ENCODE measurements at places on chromosomes 12 and 14.

- no peak for DNase-seq
Observed at GRCh38 chr12:2309647-2310046, 256.9 kb downstream of the CACNA1C start.

GRCh38 chr12:48970702-48971334 lies 717 bp downstream of the WNT10B start:
- no peak for DNase-seq

DNA sequence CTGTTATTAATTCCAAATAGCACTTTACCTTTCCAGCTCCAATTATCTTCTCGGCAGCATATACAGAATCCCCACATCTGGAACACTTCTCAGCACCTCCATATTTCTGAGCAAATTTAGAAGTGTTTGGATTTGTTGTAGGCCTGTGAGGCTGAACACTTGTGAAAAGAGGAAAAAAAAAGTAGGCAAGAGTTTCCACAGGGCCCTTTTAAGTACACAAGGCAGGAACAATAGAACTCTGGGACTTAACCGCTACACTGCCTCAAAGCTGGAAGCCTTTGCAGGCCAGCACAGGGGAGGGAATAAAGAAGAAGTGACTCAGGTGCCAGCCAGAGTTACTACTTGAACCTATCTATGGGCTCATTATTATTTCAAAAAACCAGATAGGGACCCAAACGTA lies 18.6 kb downstream of the CSRP2 start:
- no peak for DNase-seq

DNA sequence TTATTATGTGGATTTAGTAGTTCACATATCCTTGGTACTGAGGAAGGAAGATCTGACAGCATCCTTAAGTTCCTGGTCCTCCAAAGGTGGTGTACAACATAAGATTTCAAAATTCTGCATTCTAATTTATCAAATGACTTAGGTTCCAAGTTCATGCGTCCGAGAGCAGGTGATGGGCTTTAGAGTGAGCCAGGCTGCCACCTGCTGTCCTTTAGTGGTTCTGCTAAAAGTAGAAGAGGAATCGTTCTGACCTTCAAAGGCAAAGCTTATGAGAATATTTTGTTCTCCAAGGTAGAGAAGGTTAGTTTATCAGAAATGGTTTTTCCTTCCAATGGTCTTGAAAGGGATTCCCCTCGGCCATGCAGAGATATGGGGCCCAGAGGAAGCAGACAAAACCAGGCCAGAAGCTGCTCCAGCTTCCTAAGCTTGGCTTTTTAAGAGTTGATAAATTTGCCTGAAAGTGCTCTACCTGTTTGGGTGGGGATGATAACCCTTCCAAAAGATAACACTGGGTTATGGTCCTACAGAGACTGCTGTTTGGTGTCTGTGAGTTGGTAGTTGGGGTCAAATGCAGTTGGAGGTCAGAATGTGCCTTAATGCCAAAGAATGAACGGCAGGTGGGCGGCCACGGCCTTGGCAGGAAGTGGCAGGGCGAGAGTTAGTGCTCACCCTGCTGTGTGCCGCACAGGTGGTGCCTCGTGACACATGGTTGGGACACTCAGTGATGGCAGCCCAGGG lies 29.1 kb upstream of the LRTM2 start:
- peak; percentile 80 for DNase-seq

- no peak for DNase-seq
Observed at GRCh38 chr14:99930420-99931274, 134.6 kb upstream of the EVL start.

DNA sequence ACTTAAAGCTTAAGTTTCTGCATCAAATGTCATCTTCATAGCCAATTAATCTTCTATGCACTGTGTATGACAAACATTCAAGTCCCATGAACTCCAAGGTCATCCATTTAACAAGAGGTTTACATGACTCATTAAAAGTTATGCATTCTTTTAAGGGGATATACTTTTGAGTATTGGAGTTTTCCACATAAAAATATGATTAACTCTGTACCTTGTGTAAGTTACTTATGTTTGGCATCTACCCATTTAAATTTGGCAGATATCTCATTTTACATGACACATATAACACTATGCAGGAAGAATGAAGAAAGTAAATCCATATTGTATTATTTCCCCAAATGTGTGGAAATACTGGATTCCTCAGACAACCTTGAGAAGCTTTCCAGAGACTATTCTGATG lies 240.2 kb downstream of the PAX9 start:
- DNase-seq = no peak

GRCh38 chr14:53260286-53260685 lies 107.2 kb upstream of the DDHD1 start:
- peak; percentile 21 for DNase-seq

DNA sequence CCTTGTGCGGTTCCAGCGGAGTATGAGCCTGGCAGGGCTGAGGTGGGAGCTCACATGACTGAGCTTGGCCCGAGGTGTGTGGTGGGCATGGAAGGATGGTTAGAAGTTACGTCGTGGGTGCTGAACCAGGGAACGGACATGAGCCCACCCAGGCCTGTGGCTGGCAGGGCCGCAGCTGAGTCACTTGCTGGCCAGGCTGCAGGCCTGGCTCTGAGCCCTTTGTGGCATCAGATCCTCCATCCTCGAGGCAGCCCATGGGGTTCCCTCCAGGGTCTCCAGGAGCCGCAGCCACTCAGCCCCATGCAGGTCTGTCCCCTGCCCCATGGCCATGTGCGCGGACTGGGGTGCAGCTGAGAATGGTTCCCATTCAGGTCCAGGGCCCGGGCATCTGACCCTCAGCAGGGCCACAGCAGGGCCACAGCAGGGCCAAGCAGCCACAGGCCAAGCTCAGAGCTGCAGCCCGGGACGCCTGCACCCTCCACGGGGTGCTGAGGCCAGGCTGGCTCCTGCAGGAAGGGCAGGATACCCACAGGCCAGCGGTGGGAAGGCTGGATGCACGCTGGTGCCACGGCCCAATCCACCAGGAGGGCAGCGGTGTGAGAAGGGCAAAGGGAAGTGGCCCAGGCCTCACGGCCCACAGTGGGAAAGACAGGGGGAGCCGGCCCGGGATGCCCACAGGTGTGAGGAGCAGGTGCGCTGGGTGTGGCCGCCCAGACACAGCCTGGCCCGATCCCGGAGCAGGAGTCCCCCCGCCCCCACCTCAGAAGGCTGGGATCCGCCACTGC lies 26.3 kb upstream of the ULK1 start:
- DNase-seq = no peak

GRCh38 chr12:132030367-132031038 lies 80.8 kb downstream of the EP400 start:
- no peak for DNase-seq

DNA sequence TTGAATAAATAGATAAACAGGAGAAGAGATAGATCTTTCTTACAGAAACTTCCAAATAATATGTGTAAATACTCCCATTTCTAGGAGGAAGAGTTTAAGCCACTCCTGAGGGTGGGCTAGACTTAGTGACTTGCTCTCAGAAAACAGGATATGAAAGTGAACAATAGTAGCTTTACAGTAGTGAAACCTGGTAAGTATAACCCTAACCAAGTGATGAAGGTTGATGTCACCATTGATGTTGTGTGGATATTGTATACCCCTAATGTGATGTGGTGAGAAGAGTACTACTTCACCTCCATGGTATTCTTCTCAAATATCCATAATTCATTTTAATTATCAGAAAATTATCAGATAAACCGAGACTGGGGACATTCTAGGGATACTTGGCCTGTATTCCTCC lies 20.9 kb downstream of the AKAP6 start:
- no peak for DNase-seq

DNA sequence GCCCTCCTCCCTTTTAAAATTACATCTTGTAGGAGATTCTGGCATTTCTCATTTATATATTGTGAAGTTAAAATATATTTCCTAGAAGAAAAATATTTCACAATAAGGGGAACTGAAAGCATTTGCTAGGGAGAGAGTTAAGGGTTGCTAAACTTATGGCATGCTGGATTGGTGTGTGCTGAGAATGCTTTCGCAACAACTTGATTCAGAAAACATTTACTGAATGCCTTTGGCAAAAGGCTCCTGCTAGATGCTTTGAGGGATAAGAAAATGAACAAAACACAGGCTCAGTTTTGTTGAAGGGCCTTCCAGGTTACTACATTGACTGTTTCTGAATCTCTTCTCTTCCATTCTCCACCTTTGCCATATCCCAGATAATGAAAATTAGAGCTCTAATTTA lies 67.5 kb downstream of the DIP2B start:
- DNase-seq = peak; percentile 60

Data from SK-MEL-5 (cell line).